ENCODE measurements at places on chromosomes 2 and 18.

GRCh38 chr18:13028869-13029268 lies 37.7 kb downstream of the CEP192 start:
- no peak for DNase-seq

DNA sequence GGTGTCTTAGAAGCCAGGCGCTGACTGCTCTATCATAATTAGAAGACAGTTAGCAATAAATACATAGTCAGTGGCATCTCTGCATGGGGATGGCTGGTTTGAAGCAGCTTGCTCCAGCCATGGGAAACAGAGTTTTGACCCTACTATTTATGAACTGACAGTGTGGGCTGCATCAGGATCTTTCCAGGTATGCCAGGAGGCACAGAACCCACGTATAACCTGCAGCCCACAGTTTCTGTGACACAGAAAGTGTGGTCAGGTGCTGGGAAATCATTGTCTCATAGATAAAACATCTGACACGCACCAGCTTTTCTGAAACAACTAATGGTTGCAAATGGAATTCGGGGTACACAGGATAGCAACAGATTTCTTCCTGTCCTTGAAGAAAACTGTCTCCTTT lies 34.7 kb downstream of the INPP4A start:
- no peak for DNase-seq

- no peak for DNase-seq
These were observed 44.6 kb downstream of the AKAIN1 start for GRCh38 chr18:5152343-5153020.

- no peak for DNase-seq
These were observed 64.1 kb upstream of the ACVR1C start for GRCh38 chr2:157692768-157693167.

DNA sequence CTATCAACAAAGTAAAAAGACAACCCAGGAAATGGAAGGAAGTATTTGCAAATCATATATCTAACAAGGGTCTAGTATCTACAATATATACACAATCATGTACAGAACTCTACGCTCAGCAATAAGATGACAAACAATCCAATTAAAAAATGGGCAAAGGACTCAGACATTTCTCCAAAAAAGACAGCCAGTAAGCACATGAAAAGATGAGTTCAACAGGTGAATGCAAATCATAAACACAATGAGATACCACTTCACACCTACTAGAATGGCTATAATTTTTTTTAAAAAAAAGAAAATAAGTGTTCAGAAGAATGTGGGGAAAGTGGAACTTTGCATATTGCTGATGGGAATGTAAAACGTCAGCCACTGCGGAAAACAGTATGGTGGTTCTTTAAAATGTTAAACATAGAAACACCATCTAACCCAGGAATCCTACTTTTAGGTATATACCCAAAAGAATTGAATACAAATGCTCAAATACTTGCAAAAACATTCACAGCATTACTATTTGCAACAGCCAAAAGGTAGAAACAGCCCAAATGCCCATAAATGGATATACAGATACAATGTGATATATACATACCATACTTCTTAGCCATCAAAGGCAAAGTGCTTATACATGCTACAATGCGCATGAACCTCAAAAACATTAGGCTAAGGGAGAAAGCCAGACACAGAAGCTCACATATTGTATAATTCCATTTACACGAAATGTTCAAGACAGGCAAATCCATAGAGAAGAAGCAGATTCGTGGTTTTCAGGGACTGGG lies 121.2 kb downstream of the CABYR start:
- DNase-seq = no peak

DNA sequence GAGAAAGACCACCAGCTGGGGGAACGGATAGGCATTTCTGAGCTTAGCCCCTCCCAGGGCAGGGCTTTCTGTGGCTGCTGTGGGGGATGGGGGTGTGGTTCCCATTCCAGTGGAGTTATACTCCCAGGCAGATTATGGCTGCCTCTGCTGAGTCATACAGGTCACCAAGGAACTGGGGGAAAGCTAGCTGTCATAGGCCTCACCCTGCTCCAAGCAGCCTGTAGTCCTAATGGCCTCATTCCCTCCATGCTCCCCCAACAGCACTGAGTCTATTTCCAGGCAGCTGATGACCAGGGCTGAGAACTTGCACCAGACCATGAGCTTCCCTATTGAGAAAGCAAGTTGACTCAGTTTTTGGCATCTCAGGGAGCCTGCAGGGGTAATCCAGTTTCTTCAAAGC lies 87.1 kb downstream of the GPR39 start:
- DNase-seq = no peak

DNA sequence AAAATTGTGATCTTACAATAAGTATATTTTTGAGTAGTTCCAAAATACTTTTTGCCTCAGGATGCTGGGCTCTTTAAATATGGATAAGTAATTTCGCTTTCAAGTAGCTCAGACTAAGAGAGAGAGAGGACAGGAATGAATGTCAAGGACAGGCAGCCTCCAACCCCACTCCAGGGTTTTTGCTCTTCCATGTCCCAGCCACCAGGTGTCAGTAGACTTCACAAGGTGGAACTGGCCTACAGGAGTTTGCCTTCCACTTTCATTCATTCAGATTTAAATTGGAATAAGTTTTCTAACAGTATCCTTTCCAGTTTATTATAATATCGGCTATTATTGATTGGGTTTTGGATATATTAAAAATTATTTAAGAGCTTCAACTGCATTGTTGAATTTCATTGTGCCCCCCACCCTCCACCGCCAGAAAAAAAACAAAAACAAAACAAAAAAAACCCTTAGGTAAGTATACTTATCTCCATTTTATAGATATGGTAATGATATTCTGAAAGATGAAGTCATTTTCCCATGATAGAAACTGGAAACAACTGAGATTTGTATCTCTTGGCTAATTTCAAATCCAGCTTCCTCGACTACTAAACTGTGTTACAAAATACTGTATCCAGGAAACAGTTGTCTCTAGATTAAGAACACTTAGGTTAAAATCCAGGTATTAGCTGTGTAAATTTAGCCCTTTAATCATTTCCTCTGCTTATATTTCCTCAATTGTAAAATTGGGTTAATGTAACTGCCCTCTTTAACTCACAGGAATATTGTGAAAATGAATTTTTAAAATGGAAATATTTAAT lies 793.1 kb downstream of the ERBB4 start:
- DNase-seq = peak; percentile 67

DNA sequence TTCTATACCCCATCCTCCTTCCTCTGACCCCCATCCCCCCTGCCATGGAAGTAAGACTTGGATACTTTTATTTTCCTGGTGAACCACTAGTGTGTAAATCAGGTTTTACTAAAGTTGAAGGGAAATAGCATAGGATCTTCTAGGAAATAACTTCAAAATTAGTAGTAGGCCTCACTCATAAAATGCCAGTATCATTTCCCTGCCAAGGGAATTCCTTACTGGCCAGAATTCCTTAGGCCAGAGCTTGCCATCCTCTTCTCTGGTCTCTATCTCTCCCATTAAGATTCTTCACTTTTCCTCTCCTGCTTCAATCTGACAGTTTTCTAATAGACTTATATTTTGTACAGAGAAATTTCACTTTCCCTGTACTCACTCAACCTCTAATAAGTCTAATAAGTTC lies 322.8 kb upstream of the TANK start:
- no peak for DNase-seq

DNA sequence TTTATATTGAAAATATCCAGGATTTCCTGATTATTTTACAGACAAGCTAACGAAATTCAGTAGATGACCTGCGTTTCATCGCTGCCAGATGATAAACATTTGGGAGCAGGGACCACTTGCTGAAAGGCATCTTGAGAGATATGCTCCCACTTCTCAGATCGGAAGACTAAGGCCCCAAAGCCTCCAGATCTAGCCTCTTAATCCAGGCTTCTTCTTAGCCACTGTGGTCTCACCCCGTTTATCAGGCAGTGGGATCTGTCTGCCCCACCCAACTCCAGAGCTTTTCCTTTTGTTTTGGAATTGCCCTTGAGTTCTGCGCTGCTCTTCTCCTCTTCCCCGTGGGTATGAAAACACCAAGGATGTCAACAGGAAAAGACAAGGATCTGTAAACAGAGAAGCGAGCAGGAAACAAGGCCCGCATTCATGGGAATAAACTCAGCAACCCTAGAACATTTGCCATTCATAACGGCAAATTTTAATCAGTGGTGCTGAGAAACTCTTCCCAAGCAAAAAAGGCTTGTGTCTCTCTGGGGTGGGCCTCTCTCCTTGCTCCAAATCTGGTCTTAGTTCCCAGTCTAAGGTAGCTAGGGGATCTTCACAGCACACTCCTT lies 21.4 kb downstream of the MYL12B start:
- DNase-seq = no peak

DNA sequence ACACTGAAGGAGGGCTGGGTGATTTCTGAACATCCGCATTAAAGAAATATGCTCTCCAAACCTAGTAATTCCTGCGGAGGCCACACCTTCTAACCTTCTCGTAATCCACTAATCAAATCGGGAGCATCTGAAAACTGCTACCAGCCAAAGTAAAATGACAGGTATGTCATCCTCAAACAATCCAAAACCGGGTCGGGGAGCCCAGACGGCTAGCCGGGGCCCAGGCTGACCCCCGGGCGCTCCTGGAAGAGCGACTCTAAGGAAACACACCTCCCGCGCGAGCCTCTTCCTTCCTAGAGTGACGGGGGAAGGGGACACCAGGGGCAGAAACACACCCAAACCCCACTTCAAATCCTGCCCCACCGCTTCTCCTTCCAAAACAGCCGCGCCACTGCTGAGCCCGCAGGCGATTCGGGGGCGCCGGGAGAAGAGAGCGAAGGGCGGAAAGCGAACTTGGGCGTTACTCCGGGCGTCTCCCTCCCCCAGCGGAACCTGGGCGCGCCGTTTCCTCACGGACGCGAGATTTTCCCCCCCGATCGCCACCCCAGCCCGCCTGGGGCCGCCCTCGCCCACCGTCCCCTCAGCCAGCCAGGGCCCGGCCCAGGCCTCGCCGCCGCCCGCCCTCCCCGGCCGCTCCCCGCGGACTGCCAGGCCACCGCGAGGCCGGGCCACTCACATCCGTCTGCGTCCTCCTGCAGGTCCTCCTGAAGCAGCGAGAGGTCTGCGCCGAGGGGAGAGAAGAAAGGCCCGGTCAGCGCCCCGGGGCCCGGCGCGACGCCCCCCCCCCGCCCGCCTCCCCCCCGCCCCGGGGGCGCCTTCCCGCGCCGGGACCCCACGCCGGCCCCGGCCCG lies 584 bp downstream of the PPP4R1 start:
- peak; percentile 68 for DNase-seq

- no peak for DNase-seq
These were observed 481.3 kb upstream of the CHAC2 start for GRCh38 chr2:53286345-53286744.

GRCh38 chr2:10048501-10049171 lies 5.3 kb downstream of the KLF11 start:
- DNase-seq = peak; percentile 64

GRCh38 chr2:240469239-240469636 lies 33.8 kb downstream of the GPC1 start:
- DNase-seq = no peak

GRCh38 chr2:150528861-150529801 lies 41.7 kb upstream of the RND3 start:
- no peak for DNase-seq

- DNase-seq = no peak
These were observed 9.9 kb upstream of the YPEL5 start for GRCh38 chr2:30136764-30137444.

DNA sequence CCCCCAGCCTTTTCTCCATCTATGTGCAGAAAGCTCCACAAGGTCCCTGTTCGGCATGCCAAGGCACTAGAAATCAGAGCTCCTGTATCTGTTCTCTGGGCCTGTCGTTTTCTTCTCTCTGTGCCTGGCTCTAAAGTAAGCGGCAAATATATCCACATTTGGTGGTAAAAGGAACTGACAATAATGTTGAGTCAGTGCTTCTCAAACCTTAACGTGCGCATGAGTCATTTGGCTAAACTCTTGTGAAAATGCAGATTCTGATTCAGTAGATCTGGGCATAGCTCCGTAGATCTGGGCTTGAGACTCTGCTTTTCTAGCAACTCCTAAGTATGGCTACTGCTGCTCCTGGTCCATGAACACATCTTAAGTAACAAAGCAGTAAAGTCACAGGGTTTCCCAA lies 16.5 kb upstream of the ACSL3 start:
- DNase-seq = no peak

DNA sequence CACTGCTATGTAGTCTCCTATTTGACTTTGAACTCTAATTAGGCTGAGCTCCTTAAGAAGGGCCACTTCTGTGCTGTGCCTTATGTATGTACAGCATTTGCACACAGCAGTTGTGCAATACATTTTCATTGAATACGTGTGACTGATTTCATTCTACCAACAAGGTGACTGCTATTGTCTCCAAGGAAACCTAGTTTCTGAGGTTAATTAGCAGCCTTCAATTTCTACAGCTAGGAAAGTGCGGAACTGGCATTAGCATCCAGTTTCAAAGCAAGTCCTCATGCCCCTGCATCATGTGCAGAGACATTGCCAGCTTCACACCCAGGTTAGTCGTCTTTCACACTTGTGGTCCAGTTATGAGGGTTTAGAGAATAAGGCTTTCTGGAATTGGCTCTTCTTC lies 58.6 kb downstream of the NCK2 start:
- DNase-seq = no peak

DNA sequence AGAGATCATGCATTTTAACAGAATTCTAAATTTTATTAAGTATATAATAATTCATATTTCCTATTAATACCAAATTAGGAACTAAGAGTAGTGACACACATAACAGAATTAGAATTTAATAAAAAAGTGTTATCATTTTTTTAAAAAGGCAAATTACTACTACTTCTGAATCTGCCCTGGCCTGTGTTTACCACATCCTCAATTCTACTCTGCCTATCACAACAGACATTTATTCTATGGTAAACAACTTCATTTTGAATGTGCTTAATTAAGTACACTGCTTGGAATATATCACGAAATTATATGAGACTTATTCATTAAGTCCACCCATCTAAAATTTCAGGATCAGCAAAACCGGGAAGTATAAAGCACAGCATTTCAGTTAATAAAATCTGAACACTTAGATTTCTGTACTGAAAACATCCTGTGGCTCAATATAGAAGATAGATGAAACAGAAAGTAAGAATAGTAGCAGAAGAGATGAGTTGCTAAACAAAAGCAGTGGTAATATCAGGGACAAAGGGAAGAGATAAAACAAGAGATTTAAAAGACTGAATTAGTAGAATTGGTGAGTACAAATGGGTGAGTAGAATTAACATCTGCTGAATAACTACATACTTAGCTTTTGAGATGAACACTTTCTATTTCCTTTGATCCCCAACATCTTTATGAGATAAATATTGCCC lies 3.7 kb downstream of the SMC6 start:
- DNase-seq = no peak

GRCh38 chr2:54386585-54386984 lies 69.5 kb upstream of the SPTBN1 start:
- DNase-seq = no peak

- no peak for DNase-seq
These were observed 11.6 kb downstream of the EN1 start for GRCh38 chr2:118835746-118836410.

GRCh38 chr2:210035679-210036078 lies 33.2 kb downstream of the RPE start:
- DNase-seq = no peak
